ENCODE measurements at places on chromosomes 3 and 15.

DNA sequence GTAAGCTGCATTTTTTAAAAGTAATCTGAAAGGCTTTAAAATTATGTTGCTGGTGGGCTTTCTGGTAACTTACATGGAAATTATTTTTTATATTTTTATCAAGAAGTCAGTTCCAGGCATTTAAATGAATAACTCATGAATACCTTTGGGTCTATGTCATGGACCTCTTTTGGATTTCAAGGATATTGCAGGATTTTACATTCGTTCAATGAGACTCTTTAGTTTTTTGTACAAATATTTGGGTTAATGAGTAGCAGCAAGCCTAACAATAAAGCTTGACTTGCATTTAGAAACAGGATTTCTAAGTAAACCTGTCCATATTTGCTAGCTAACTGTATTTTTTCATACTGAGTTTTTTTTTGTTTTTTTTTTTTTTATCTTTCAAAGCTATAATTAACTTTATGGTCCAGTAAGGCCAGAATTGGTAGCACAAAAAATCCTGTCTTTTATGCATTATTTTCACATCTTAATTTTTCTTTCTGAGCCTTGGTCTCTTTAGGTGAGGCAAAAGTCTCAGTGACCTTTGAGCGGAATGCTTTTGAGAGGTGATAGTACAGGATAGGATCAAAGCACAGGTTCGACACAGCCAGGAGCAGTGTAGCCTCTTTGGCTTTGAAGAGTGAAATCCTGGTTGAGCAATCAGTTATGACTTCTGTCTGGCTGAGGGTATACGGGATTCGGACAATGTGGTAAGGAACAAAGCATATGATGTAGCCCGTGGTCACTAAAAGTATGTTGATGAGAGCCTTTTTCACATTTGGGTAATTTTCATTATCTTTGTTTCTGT is 4.8 kb downstream of the GPR171 start:
- DNase-seq = no peak

DNA sequence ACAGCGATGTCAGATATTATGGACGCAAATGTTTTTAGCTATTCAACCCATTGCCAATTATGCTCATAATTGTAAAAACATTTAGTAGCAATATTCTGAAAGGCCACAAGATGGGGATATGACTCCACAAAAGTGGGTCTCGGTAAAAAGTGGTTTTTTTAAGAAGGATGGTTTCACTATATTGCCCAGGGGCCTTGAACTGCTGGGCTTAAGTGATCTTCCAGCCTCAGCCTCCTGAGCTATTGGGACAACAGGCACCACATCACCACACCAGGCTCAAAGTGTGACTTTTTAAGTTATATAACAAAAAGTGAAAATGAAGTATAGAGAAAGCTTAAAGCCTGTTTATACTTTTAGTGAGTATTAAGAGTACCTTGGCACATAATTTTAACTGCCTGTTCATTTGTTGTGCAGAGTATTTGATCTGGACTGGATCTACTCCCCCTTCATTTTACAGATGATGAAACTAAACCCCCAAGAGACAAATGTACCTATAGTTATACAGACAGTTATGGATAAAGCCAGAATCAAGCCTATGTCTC is 9.4 kb downstream of the NAA50 start:
- peak; percentile 55 for DNase-seq

GRCh38 chr3:10317311-10317960 is 3.5 kb downstream of the SEC13 start:
- DNase-seq = no peak

- no peak for DNase-seq
Observed at GRCh38 chr15:80775338-80775737, 3.8 kb upstream of the CEMIP start.

DNA sequence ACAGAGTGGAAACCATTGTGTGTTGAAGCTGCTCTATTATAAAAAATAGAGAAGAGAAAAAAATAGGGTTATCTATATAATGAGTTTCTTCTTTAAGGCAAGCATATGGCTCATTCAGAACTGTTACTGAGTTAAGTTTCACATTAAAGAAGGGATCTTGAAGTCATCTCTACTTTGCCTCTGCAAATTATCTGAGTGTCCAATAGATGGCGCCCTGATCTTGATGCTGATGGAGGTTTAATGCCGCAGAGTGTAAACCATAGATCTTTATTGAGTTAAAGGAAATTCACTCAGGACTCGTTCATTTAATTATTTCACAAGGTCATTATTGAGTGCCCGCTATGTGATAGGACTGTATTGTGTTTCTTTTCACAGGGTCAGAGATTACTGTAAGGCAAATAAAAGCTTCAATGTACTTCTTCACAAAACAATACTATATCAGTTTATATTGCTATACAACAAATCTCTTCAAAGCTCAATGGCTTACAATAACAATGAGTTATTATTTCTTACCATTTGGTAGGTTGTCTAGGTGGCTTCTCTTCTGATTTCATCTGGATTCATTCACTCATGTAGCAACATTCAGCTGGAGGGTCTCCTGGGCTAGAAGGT is 171.4 kb downstream of the NSUN3 start:
- no peak for DNase-seq

- DNase-seq = no peak
Observed at GRCh38 chr3:147890114-147890513, 480.9 kb downstream of the ZIC1 start.

GRCh38 chr15:100193277-100193860 is 148.4 kb downstream of the ADAMTS17 start:
- no peak for DNase-seq

DNA sequence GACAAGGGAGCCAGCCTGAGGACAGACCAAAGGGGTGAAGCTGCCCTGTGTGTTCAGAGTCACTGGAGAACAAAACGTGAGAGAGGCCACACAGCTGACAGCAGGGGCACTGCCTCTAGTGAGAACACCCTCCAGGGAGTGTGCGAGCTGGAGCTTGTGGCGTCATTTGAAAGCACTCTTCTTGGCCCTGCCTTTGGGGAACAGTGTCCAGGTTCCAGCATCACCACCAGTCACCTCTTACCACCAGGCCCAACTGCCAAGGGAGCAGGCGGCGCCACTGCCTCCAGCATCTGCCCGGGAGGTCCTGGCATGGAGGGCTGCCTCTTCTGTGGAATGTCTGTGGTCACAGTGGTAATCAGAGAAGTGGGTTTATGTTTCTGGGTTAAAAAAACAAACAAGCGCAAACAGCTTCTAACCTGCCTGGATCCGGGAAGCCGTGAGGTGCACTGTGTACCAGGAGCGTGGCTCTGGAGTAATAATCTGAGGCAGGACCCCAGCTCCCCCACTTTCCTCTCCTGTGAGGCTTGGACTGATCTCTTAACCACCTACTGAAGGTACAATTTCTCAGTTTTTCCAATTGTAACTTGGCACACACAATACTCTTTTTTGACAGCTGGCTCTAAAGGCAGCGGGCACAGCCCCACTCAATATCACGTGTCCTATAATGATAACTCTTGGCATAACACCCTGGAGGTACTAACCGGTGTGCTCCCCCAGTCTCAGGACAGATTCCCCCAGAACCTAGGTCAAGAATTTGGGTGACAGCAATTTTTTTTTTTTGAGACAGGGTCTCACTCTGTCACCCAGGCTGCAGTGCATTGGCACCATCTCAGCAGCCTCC is 32.2 kb upstream of the CDCP1 start:
- DNase-seq = peak; percentile 57

DNA sequence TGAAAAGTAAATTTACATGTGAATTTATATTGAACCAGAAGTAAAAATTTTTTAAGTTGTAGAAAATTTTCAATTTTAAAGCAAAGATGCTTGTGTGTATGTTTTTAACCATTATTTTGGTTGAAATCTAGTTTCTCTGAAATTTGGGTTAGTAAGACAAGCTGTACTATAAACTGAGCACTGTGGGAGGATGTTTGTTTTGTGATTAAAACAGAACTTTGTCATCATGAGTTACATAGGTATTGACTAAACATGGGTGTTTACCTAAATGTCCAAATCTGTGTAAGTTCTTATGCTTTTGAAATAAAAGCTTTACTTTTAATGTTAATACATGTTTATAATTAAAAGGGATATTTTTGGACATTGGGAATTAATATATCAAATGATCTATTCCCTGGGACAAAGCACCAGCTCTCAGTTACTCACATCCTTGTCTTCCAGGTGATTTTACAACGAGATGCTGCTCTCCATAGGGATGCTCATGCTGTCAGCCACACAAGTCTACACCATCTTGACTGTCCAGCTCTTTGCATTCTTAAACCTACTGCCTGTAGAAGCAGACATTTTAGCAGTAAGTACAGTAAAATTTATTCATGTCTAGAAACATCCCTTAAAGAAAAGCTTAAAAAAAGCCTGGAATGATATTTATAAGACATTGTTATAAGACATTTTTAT is 32.7 kb downstream of the RNF13 start:
- no peak for DNase-seq

DNA sequence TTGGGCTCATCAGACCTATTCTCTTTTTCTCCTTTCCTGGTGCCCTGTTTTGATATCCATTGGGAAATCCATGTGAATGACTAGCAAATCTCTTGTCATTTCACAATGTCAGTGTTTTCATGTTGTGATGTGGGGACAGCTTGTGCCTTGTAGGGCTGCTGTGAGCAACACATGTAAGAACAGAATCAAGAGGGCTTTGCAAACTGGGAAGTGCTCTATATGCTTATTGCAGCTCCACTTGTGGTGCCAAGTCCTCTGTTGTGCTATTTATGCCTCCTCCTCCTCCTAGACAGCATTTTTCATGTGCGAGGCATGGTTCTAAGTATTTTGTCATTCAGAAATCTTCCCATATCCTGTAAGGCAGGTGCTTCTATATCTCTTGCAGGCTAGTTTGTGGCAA is 56.4 kb downstream of the ZNF621 start:
- DNase-seq = no peak

GRCh38 chr3:48594417-48595049 is 596 bp downstream of the COL7A1 start:
- DNase-seq = no peak

GRCh38 chr3:54274607-54275006 is 152.3 kb downstream of the CACNA2D3 start:
- DNase-seq = no peak
